Stimulated activated naive B cell treated with anti-CD40 and anti-IgM and Interleukin-4, amounts not matched to agents 10 μg/mL and 1 μg/mL and 100 μg/mL, for 72 hours (primary cell): ENCODE measurements at places on chromosomes 12 and 14.
A peak's percentile ranks its signal among the peaks of the same experiment; 100 is the strongest.

DNA sequence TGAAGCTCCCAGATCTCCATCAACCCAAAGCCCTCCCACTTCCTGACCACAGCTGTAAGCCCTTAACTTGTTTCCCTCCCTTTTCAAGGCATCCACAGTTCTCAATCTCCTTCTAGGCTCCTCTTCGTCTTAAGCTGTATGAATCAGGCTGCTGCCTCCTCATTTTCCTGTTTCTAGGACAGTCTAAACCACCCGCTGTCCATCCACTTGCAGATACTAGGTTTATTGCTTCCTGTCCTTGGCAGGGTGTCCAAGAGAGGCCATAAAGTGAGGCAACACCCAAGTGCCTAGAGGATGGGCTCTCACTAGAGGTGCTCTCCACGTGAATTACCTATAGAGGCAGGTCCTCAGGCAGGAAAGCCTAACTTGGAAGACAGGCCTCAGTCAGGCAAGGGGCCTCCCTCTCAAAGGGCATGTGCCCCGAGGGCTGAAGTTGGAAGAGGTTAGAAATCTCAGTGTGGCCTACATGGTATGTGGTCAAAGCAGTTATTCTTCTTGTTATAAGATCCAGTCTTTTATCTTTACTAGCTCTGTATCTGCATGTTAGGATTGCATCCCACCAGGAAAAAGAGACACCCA lies 8.8 kb upstream of the TMEM106C start:
- peaks cover 2% of the 10 kb centered on the region for H3K36me3 ChIP-seq
- no peak overlapping the region for H3K27ac ChIP-seq
- no peak overlapping the region for H3K4me3 ChIP-seq
- H3K27me3 ChIP-seq, result peaks cover 19% of the 10 kb centered on the region
- no peak for DNase-seq

- H3K27ac ChIP-seq, result no peak overlapping the region
- no peaks in the 10 kb centered on the region for H3K4me1 ChIP-seq
- H3K4me3 ChIP-seq, result no peak overlapping the region
- no peaks in the 10 kb centered on the region for H3K27me3 ChIP-seq
- no peak for DNase-seq
Observed at GRCh38 chr12:85441741-85442140, 161.7 kb downstream of the ALX1 start.

GRCh38 chr12:95959107-95959506 lies 16.0 kb downstream of the AMDHD1 start:
- H3K4me1 ChIP-seq, result no peaks in the 10 kb centered on the region
- H3K27ac ChIP-seq, result no peak overlapping the region
- H3K27me3 ChIP-seq, result no peaks in the 10 kb centered on the region
- H3K36me3 ChIP-seq, result peaks cover 5% of the 10 kb centered on the region
- DNase-seq, result no peak

DNA sequence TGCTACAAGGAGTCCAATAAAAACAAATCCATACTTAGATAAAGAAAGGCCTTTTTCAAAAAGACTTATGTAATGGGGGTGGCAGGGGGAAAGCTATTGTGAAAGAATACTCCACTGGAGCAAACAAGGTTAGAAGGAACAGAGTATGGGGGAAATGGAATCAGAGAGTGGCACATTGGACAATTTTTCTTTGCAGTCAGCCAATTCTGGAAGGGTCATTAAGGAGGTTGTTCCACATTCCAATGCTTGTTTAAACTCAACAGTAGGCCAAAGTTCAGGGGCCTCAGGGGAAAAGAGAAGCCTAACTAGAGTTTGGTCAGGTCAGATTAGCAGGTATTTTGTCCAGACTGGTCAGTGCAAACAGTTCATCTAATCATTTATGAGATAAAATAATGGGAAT lies 105.2 kb upstream of the RESF1 start:
- no peak overlapping the region for H3K27ac ChIP-seq
- H3K27me3 ChIP-seq, result no peaks in the 10 kb centered on the region
- no peak overlapping the region for H3K4me3 ChIP-seq
- DNase-seq, result no peak
- H3K36me3 ChIP-seq, result peaks cover 19% of the 10 kb centered on the region

- peaks cover 33% of the 10 kb centered on the region for H3K27me3 ChIP-seq
- no peak overlapping the region for H3K4me3 ChIP-seq
Observed at GRCh38 chr12:2613326-2614073, 181.3 kb upstream of the FKBP4 start.

- no peak overlapping the region for H3K4me3 ChIP-seq
- peaks cover 7% of the 10 kb centered on the region for H3K36me3 ChIP-seq
- peaks cover 31% of the 10 kb centered on the region for H3K4me1 ChIP-seq
- H3K27me3 ChIP-seq, result no peaks in the 10 kb centered on the region
- no peak for DNase-seq
Observed at GRCh38 chr14:24131549-24131966, 1.1 kb downstream of the FITM1 start.

GRCh38 chr14:96213871-96214465 lies 9.3 kb downstream of the BDKRB2 start:
- peaks cover 44% of the 10 kb centered on the region for H3K27me3 ChIP-seq
- no peak overlapping the region for H3K4me3 ChIP-seq
- no peak overlapping the region for H3K27ac ChIP-seq
- no peaks in the 10 kb centered on the region for H3K36me3 ChIP-seq
- no peak for DNase-seq

- peaks cover 4% of the 10 kb centered on the region for H3K36me3 ChIP-seq
- no peak for DNase-seq
- H3K27me3 ChIP-seq, result peaks cover 12% of the 10 kb centered on the region
- H3K4me3 ChIP-seq, result peak overlapping the region; percentile 7
- H3K4me1 ChIP-seq, result peaks cover 2% of the 10 kb centered on the region
Observed at GRCh38 chr14:75286313-75286712, 7.7 kb downstream of the FOS start.

DNA sequence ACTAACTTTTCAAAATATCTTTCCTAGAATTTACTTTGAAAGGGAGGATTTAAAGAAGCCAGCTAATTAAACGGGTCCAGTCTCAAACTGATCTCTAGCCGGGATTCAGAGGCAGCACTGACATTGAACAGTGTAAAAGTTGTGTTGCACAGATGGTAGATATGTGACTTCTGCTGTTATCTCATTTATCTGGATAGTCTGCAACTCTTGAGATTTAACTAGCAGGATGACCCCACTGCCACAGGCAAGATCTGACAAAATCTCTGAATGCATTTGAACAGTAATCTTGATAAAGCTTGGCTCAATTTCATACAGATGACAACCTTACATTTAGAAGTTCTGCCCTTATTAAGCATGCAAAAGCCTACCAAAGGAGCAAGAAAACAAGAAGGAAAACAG lies 138.0 kb upstream of the CPNE8 start:
- no peaks in the 10 kb centered on the region for H3K4me1 ChIP-seq
